Gastrocnemius medialis (tissue), 4 donors: ENCODE measurements at places on chromosomes 11 and 22. TPM values are rescaled to one million over a fixed set of nuclear protein-coding genes. Genes with fewer than 3 reads are reported as not detected.

Gene FLRT1
- not detected for total RNA-seq

Gene FXYD6
- 17.7 TPM for total RNA-seq

Gene TMPRSS4
- total RNA-seq = not detected

Gene SHANK2
- not detected for total RNA-seq

Gene SLC35E4
- 9.6 TPM for total RNA-seq

Gene ACRV1
- total RNA-seq = not detected

Gene PHLDB1
- total RNA-seq = 16.5 TPM

Gene VSIG10L2
- total RNA-seq = 0.10 TPM

Gene RTN4RL2
- 0.78 TPM for total RNA-seq

Gene PTH
- not detected for total RNA-seq

Gene RCOR2
- 0.59 TPM for total RNA-seq

Gene MRPL23
- total RNA-seq = 222 TPM

Gene DLG2
- 1.3 TPM for total RNA-seq

Gene UCP3
- total RNA-seq = 938 TPM

Gene MAPK8IP2
- 0.85 TPM for total RNA-seq

Gene GDPD5
- 10.9 TPM for total RNA-seq

Gene FAU
- 521 TPM for total RNA-seq

Gene RTN4R
- not detected for total RNA-seq

Gene KRTAP5-7
- not detected for total RNA-seq

Gene NNMT
- total RNA-seq = 157 TPM
